ENCODE measurements at places on chromosomes 2 and 18. TPM values are rescaled to one million over a fixed set of nuclear protein-coding genes. Genes with fewer than 3 reads are reported as not detected.

DNA sequence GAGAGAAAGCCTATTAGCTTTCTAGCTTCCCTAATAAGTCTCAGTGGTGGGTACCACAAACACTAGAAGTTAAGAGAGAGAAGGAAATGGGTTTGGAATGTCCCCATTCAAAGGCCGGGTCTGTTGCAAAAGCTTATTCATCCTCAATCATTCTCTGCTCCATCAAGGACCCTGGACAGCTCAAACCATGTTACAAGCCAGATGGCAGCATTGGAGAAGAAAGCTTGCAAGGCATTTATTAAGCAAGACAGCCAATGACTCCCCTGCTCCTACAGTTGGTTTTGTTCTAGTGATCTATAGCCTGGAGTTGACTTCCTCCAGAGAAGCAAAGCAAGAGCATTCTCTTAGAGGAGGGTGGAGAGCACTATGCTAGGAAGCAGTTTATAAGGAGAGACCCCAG is 86.9 kb upstream of the LMAN1 start:
- DNase-seq: no peak

The LIMS3 gene
- not detected for total RNA-seq

GRCh38 chr2:1010415-1010930 is 59.8 kb downstream of the SNTG2 start:
- DNase-seq: no peak

The CRYGB gene
- total RNA-seq: not detected

- DNase-seq: no peak
Observed at GRCh38 chr2:114034742-114035141, 144.9 kb downstream of the ACTR3 start.

DNA sequence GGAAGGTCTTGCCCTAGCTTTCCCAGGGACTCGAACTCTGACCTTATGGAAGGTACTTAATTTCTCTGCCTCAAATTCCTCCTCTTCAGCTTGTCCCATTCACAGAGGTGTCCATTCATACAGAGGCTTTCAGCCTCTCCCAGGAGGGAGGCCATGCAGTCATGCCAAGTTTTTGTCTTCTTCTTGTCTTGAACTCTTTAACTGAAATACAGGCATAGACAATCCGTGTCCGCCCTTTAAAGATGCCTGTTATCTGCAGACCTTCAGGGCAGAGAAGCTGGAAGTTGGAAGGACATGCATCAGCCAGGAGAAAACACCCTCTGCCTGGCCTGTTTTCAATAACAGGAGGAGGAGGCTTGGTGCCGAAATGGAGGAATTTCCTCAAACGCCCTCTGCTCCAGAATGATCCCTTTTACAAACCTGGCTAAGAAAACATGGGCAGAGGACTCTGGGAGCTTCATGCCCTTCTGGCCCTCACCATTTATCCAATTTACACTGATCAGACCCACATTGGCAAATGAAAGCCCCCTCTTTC is 308.3 kb downstream of the MYCN start:
- no peak for DNase-seq

DNA sequence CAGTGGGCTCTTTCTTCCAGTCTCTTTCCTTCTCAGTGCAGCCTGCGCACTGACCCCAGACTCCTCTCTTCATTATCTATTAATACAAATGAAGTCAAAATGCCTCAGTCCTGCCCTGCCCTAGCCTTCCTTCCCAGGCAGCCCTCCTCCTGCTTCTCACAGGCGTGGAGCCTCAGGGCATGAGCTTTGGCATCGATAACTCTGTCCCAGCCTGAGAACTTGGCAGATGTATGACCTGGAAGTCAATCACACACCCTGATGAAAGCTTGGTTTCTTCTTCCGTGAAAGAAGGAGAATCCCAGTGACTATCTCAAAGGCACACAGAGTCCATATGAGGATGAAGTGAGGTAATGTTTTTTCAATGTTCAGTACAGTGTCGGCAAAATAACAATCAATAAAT is 600.7 kb upstream of the ID2 start:
- no peak for DNase-seq

GRCh38 chr2:134327367-134327766 is 73.5 kb downstream of the MGAT5 start:
- DNase-seq: no peak

- DNase-seq: no peak
Observed at GRCh38 chr18:74399091-74399887, 57.8 kb downstream of the DIPK1C start.

DNA sequence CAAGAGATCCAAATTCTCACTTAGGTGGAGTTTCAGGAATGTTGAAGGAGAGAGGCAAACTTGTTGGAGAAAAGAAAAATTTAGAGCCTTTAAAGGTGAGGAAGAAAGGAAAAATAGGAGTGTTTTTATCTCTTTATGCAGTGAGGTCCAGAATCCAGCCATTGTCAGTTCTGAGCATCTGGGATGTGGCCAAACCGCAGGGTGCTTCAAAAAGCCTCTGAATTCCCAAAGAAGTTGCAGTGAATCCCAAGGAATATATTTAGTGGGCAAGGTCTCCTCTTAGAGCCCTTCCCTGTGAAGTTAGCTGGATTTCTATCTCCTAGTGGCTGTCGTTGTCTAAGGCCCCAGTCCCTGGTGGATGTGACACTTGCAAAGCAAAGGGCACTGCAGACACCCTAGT is 51.2 kb downstream of the MTCL1 start:
- no peak for DNase-seq

DNA sequence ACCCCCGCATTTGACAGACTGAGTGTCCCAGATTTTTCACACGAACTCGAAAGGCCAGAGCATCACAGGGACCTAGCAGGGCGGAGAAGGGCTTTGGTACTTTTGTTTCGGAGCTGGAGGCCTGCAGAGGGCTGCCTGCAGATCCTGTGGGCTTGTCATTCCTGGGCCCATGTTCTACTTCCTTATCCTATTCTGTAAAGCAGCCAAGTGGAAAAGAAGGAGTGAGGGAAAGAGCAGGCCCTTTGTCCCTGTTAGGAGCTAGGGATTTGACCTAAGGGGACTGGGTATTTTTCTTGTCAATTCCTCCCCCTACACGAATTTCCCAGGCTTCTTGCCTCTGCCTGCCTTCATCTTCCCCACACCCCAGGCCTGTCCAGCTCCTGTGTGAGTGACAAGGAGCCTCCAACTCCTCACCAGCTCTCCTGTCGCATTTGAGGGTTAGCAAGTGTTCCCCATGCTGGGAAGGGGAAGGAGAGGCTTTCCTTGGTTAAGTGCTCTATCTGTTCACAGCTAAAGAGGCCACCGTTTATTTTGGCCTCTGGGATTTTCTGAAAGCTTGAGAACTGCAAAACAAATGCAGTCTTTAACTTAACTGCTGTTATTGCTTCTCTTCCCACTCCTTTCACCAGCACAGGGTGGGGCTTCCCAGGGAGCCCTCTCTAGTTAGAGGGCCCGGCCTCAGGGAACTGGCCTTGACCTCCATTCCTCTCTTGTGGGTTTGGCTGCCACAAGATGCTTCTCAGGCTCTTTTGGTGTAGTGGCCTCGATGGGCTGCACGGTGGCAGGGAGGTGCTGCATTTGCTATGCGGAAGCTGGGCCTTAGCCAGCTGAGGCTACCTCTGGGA is 61.2 kb downstream of the SGPP2 start:
- no peak for DNase-seq

DNA sequence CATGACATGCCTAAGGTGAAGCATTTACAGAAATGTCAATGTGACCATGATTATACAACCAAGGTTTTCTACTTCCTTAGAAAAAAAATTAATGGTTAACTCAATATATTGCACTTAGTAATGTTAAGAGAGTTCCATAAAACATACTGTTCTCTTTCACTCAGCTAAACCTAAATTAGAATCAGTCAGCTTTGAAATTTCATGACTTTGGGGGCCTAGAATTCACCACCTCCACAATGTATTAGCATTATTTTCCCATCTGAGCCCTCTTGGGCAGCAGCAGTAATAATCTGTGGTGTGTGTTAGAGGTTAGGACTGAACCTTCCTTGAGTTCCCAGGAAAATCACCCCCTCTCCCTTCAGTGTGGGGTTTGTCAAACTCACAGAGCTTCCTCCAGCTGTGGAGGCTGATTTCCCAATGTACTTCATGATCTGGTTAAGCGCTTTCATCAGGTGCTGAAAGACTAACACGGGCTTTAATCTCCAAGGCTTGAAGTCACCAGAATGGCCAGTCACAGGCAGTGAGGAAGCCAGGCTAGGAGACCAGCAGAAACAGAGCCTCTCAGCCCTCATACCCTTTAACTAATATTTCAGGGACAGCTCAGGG is 7.1 kb upstream of the UPP2 start:
- no peak for DNase-seq

- no peak for DNase-seq
Observed at GRCh38 chr2:10185046-10185445, 62.5 kb downstream of the RRM2 start.

- DNase-seq: no peak
Observed at GRCh38 chr2:234399451-234400246, 97.2 kb downstream of the ARL4C start.

GRCh38 chr2:238231809-238232208 is 8.0 kb downstream of the HES6 start:
- DNase-seq: no peak

The L3MBTL4 gene
- 2.2 TPM for total RNA-seq

DNA sequence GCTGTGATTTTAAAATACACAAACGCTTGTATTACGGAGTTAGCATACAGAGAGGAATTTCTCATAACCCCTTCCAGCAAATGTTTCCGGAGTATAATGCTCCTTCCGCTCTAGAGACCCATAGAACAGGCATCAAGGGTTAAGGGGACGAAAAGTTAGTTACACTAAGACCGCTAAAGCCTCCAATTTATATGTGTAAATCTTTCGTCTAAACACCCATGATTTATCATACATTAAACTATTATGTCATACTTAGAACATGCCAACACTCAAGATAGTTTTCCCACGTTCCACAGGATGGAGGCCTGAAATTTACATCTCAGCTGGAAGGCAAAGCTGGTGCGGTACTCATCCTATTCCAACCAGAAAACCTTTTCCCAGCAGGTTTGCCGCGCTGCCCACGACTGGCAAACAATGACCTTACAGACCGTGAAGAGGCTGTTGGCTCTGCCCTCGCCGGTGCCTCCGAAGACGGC is 650 bp downstream of the ORMDL1 start:
- DNase-seq: no peak

The EPHA4 gene
- total RNA-seq: 42.4 TPM

GRCh38 chr2:239145106-239145505 is 255.7 kb downstream of the HDAC4 start:
- no peak for DNase-seq

GRCh38 chr2:188512456-188512855 is 220.8 kb downstream of the GULP1 start:
- DNase-seq: peak; percentile 74

The RGPD3 gene
- not detected for total RNA-seq
